Purkinje cell (primary cell): ENCODE measurements at places on chromosomes 16 and 17. TPM values are rescaled to one million over a fixed set of nuclear protein-coding genes. Genes with fewer than 3 reads are reported as not detected.

Gene B9D1
- 38.4 and 66.4 TPM in 2 replicates for polyA plus RNA-seq

Gene PNPO
- polyA plus RNA-seq = 14.7 and 43.6 TPM in 2 replicates

Gene ESRP2
- not detected in 2 replicates for polyA plus RNA-seq

Gene MC1R
- polyA plus RNA-seq = 0.09 and 1.0 TPM in 2 replicates

Gene SPN
- polyA plus RNA-seq = not detected in 2 replicates

Gene TNRC6C
- polyA plus RNA-seq = 3.9 and 4.4 TPM in 2 replicates

Gene COG7
- polyA plus RNA-seq = 9.7 and 23.0 TPM in 2 replicates

Gene ST6GALNAC2
- not detected in 2 replicates for polyA plus RNA-seq

Gene KRTAP9-2
- not detected in 2 replicates for polyA plus RNA-seq

Gene RNF43
- polyA plus RNA-seq = 0.99 and 4.0 TPM in 2 replicates

Gene KRTAP4-5
- not detected in 2 replicates for polyA plus RNA-seq

Gene HBA2
- 1.9 and 48.0 TPM in 2 replicates for polyA plus RNA-seq

Gene HOXB8
- not detected in 2 replicates for polyA plus RNA-seq

Gene DHRS7C
- polyA plus RNA-seq = not detected in 2 replicates

Gene ABI3
- polyA plus RNA-seq = not detected in 2 replicates

Gene PMFBP1
- 0.27 and 1.5 TPM in 2 replicates for polyA plus RNA-seq

Gene ZNF597
- polyA plus RNA-seq = 1.2 and 3.0 TPM in 2 replicates

Gene SMIM5
- polyA plus RNA-seq = not detected in 2 replicates

Gene PPP4C
- polyA plus RNA-seq = 4.2 and 17.0 TPM in 2 replicates

Gene C16orf54
- not detected in 2 replicates for polyA plus RNA-seq

Gene NACA2
- polyA plus RNA-seq = 0.53 TPM in 1 of 2 replicates, not detected in the other

Gene KRTAP3-1
- polyA plus RNA-seq = not detected in 2 replicates

Gene SGSH
- 0.81 and 1.1 TPM in 2 replicates for polyA plus RNA-seq

Gene LRRC36
- 2.1 and 3.7 TPM in 2 replicates for polyA plus RNA-seq
